Muscle of back (tissue), 13 donors: ENCODE measurements at places on chromosomes 4 and X.

DNA sequence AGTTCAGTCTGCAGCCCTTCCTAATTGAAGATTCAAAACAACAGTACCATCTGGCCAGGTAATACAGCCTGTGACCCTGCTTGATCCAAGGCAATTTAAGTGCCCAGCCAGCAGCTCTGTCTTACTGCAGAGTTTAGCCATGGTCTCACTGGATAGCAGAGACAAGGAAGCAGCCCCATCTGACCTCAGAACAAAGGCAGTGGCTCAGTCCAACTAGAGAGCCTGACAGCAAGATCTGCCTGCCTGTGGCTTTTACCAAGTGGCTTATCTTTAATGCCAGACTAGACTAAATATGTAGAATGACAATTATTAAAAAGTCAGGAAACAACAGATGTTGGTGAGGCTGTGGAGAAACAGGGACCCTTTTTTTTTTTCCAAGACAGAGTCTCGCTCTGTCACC, 293.4 kb downstream of the DTHD1 start:
- no peak for DNase-seq

DNA sequence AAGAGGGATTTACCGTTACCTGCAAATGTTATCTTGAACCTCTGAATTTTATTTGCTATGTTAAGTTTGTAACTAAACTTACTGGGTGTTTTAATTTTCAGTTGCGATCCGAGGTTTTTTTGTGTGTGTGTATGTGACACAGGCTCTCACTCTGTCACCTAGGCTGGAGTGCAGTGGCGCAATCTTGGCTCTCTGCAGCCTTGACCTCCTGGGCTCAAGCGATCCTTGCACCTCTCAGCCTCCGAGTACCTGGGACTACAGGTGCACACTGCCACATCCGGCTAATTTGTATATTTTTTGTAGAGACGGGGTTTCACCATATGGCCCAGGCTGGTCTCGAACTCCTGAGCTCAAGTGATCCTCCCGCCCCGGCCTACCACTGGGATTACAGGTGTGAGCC, 18.5 kb downstream of the PDK3 start:
- no peak for DNase-seq

- no peak for DNase-seq
Observed at GRCh38 chrX:10859353-10859752, 239.0 kb upstream of the MID1 start.

DNA sequence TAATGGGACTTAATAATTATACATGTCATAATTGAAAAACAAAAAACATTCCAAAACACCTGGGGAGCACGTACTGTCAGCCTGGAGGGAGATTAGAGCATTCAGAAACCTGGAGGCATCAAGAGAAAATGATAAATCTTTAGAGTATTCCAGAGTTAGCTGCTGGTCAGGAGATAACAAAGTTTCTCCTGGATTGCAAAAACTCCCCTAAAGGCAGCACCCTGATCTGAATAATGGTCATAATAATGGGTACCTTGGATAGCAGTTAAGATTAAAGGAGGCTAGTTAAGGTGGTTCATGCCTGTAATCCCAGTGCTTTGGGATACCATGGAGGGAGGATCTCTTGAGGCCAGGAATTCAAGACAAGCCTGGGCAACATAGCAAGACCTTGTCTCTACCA, 15.9 kb upstream of the RAB40A start:
- no peak for DNase-seq

DNA sequence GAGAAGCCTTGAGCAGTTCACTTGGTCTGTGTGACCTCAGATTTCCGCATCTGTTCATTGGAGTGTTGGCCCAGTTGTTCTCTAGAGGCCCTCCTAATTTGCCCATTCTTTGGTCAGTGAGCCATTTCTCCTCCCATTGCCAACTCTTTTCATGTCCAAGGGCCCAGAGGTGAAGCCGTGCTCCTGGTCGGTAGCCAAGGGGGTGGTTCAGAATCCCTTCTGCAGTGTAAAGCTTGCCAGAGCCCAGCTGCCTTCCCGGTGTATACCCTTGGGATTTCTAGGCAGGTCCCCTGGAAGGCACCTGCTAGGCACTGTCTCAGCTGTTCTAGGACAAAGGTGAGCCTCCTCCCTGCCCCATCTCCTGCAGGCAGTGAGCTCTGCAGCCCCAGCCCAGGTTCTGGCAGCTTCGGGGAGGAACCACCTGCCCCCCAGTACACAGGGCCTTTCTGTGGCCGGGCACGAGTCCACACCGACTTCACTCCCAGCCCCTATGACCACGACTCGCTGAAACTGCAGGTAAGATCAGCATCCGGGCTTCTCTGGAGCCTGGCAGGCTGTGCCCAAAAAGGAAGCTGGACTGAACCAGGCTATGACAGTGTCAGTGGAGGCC, 12.3 kb downstream of the SASH3 start:
- no peak for DNase-seq

DNA sequence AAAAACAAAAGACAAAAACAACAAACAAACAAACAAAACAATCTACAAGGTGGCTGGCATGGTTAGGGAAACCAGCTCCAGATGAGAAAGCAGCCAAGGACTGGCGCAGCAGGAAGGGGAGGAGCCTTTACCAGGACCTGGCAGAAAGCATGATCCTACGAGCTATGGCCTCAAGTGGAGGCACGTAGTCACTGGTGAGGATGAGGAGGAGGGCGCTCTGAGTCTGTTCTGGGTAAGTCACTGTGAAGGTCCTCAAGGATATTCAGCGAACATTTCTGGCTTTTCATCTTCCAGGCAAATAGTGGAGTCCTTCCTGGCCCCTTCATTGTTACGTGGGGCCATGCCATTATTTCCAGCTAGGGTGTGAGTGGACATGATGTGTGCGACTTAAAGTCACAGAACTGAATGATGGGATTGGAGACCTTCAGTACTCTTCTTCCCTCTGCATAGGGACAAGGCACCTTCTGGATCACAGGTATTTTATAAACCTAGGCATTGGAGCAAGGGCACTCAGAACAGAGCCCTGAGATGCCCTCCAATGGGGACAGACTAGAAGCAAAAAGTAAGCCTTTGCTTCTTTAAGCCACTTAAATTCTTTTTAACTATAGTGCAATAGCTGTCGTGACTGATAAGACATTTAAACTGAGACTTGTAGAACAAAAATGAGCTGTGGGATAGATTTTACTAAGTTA, 771.3 kb downstream of the RAB28 start:
- no peak for DNase-seq

DNA sequence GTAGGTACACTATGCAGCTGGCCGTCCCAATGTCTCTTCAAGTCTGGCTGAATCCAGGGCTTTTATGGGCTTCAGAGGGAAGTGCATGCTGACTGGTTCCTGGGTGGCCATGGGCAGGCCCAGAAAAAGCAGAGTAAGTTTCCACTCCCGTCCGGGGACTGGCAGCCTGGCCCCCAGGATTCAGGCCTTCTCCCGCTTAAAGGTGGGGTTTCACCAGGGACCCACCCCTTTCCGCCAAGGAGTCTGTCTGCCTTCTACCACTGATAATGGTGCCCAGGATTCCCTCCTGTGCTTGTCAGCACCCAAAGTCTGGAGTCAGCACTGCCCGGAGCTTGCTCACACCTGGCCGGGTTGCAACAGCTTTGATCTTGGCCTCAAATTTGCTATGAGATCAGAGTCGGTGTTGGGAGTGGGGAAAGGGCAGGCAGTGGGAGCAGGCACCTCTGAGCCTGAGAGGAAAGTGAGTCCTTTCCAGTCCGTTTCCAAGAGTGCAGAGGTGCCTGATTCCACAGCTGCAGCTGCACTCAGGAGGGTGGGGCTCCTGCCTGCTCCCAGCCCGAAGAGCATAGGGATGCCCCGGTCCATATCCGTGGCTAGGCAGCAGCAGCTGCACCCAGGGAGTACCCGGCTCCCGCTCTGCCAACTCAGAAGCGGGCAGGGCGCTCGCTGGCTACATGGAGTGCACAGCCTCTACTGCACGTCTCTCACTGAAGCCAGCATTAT, 1344.3 kb upstream of the ADGRL3 start:
- DNase-seq: no peak

DNA sequence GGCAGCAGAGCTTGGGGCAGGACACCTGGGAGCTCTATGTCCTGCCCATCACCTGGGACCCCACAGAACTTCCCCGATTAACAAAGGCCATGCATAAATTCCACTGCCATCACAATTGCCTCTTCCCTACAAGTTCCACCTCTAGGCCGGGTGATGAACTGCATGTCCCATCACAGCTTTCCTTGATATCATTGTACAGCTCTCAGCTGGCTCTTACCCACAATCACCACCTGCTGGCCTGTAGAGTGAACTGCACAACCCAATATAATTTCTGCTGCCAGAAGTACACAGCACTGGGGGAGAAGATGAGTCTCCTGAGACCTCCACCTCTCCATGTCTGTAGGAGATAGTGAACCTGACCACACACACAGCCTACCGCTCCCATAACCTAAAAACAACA, 285.0 kb upstream of the AADAT start:
- no peak for DNase-seq

DNA sequence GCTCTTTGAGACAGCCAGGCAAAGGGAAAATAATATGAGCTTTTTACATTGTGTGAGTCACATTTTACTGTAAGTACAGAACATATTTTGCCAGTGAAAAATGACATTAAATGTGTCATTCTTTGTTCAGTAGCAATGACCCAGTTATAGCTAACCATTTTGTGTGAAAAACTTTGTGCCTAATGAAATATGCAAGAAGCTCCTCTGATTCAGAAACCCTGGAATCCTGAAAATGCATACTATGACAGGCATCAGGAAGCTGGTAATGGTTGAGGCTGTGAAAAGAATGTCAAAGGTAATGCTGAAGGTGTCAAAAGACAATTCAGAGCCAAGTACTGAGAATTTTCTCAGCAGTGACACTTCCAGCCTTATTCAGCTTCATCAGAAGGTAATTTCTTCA, 549.5 kb upstream of the SMIM31 start:
- no peak for DNase-seq

GRCh38 chrX:53321230-53321942, 40.0 kb upstream of the IQSEC2 start:
- no peak for DNase-seq

DNA sequence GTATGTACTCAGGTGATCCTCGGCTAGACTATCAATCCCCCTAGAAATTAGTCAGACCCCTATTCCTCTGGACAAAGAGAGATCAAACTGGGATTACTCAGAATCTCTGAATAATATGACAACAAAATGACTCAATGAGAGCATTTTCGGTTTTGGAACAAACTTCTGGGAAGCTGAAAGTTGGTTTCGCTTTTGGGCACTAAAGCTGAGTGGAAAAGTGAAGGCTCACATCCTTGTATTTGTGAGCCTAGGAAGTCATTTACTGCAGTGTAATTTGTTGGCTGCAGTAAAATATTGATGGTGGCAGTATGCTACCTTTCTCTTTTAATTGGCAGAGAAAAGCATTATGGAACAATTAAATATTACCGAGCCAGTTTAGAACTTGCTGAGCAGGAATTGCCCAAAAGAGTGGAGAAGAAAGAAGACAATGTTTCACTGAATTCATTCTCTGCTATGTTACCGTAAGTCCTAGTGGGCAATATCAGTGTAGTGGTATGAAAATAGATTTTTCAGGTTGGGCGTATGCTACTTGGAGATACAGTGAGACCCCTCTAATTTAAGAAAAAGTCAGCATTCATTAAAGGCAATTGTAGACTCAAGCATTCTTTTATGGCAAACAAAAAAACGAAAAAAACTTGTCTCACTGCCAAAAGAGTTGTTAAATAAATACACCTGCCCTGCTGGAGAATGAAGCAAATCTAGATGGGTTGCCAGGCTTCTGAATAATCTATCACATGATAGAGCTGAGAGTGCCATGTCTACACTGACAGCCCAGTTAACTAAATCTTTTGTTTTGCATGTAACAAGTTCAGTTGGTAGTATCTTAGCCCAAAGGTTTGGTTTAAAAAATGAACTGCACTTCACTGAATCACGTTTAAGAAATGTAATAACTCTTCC, 69.6 kb downstream of the AGTR2 start:
- no peak for DNase-seq

- DNase-seq: no peak
Observed at GRCh38 chr4:21470535-21470934, 478.0 kb downstream of the KCNIP4 start.

- DNase-seq: no peak
Observed at GRCh38 chrX:66164470-66164869, 423 bp downstream of the HEPH start.

DNA sequence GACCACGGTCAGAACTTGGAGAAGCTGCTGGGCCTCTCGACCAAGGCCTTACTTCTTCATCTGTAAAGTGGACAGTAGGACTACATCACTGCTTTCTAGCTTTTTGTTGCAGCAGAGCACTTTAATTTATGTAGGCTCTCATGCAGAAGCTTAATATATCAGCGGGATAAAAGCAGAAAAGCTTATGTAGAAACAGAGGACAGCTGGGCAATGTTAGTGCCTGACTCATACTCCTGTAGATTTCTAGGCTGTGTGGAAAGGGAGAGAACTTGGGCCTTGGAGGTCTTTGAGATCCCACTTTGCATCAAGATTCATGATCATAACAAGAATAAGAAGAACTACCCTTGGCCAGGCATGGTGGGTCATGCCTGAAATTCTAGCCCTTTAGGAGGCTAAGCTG, 91.2 kb downstream of the ARHGAP10 start:
- DNase-seq: no peak

- peak; percentile 68 for DNase-seq
Observed at GRCh38 chr4:189124149-189124758, 816.4 kb upstream of the FRG1 start.

GRCh38 chr4:101198682-101199339, 148.5 kb downstream of the PPP3CA start:
- no peak for DNase-seq

- no peak for DNase-seq
Observed at GRCh38 chrX:109347632-109348031, 134.3 kb downstream of the GUCY2F start.

GRCh38 chr4:155640751-155641150, 25.9 kb upstream of the GUCY1A1 start:
- DNase-seq: no peak

- no peak for DNase-seq
Observed at GRCh38 chrX:2391869-2392606, 108.7 kb downstream of the DHRSX start.

- DNase-seq: no peak
Observed at GRCh38 chrX:44889824-44890223, 16.8 kb downstream of the KDM6A start.

DNA sequence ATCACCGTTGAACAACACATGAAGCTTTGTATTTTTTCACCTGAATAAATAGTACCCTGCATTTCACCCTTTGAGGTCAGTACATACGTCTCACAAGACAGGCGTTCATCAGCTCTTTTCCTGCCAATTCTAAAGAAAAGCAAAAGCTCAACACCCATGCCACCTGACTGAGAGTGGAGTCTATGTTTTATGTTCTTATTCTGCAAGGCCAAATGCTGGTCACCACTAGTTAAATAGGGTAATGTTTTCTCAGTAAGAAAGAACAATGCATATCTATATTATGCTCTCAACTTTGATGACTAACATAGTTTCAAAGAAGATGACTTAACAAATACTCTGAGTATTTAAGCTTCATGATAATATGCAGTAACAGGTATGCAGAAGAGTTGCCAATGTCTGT, 336.3 kb upstream of the BMP3 start:
- DNase-seq: no peak
